ENCODE measurements at places on chromosomes 13 and 19.

DNA sequence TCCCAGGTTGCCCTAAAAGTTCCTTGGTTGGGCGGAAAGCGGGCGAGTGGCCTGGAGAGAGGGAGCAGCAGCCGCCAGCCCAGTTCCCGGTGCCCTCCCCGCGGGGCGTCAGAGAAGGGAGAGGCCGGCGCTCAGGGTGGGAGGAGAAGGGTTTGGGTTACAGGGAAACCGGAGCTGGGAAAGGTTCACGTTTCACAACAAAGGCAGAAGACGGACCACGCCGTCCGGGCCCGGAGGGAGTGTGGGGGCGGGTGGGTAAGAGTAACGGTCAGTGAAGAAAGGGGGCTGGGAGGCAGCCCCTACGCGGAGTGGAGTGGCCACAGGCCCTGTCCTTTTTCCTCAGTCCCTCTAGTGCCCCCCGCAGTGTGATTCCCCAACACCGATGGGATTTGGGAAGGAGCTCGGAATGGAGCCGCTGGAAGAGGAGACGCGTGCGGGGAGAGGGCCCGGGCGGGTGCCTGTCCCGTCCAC lies 1.6 kb downstream of the SIX5 start:
- no peak for DNase-seq

DNA sequence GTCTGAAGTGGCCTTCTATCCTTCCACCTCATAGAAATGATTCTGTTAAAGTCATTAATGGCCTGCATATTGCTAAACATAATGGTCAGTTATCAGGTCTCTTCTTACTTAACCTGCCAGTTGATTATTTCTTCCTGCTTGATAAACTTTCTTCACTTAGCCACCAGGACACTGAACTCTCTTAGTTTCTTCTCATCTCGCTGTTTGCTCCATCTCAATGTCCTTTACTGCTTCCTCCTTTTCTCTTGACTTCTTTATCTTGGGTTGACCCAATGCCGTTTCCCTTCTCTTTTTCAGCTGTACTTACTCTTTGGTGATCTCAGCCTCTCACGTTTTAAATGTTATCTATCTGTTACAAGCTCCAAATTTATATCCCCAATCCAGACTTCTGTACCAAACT lies 17.1 kb upstream of the CLC start:
- DNase-seq: no peak

- no peak for DNase-seq
Measured at GRCh38 chr13:22060187-22060586, 389.3 kb downstream of the FGF9 start.

GRCh38 chr13:78372581-78372980 lies 230.8 kb downstream of the POU4F1 start:
- DNase-seq: no peak

DNA sequence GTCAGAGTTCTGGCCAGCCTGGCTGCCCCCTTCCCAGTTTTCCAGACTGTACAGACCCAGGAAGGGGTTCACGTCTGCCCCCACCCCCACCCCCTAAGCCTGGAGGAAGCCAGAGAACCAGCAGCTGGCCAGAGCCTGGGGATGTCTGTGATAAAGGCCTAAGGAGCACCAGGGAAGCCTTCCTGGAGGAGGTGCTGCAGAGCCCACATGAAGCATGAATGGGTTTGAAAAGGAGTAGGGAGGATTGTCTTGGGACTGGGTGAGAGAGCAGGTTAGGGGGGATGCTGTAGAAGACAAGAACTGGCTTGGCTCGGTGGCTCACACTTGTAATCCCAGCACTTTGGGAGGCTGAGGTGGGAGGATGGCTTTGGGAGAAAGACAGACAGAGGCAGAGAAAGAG lies 5.8 kb downstream of the SHKBP1 start:
- no peak for DNase-seq

DNA sequence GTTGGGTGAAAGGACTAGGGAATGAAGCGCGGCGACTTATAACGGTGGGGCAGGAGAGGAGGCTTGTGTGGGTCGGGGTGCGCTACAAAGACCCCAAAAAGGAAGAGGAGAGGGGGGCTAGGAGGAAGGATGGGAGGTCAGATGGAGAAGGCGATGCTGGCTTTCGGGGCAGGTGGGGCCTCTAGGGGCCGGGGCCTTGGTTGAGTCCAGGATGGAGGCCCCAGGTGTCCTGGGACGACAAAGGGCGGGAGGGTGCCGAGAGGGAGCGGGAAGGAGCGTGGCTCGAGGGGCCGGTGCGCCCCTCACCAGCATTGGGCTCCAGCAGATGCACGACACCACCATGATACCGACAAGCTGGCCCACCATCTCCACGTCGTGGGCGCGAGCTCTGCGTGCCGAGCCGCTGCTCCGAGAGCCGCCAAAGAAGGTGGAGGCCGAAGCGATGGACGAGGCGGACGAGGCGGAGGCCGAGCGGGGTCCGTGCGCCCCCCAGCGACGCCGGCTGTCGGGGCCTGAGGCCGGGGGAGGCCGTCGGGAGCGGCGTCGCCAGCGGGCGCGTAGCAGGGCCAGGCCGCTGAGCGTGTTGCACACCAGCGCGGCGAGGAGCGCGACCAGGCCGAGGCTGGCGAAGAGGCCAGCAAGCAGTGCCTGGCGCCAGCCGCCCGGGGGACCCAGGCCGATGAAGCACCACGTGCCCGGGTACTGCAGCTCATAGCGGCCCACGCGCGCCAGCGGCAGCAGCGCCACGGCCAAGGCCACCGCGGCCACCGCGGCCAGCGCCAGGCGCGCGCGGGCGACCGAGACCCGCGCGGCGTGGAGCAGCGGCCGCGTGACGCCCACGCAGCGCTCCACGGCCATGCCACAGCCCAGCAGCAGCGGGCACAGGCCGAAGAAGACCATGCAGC lies 1.8 kb downstream of the PTGER1 start:
- DNase-seq: no peak
